ENCODE measurements at places on chromosomes 4 and X. TPM values are rescaled to one million over a fixed set of nuclear protein-coding genes. Genes with fewer than 3 reads are reported as not detected.

- DNase-seq = no peak
- H3K27ac ChIP-seq = no peak overlapping the region
- H3K4me3 ChIP-seq = no peak overlapping the region
- no peaks in the 10 kb centered on the region for H3K4me1 ChIP-seq
- no peaks in the 10 kb centered on the region for H3K36me3 ChIP-seq
Observed at GRCh38 chr4:16516796-16517439, 290.6 kb upstream of the TAPT1 start.

DNA sequence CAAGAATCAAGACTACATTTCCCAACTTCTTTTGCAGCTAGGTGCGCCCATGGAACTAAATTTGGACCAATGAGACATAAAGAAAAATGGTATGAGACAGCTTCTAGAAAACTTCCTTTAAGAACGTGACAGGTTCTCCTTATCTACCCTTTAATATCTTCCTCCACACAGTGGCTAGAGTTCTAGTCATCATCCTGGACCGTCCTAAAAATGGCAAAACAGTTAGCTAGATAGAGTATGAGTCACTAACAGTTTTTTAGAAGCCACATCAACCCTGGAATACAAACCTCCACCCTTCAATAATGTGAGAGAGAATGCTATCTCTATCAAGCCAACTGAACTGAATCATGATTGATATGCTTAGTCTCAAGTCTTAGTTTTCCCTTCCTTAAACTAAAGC, 267.9 kb upstream of the SLC7A11 start:
- H3K4me3 ChIP-seq = no peak overlapping the region
- no peak overlapping the region for H3K27ac ChIP-seq
- no peaks in the 10 kb centered on the region for H3K27me3 ChIP-seq
- no peaks in the 10 kb centered on the region for H3K36me3 ChIP-seq
- no peak for DNase-seq

GRCh38 chrX:103688946-103689345, 2.4 kb upstream of the MORF4L2 start:
- peaks cover 3% of the 10 kb centered on the region for H3K36me3 ChIP-seq
- H3K27me3 ChIP-seq = no peaks in the 10 kb centered on the region
- H3K27ac ChIP-seq = no peak overlapping the region
- no peak for DNase-seq
- H3K4me1 ChIP-seq = peaks cover 4% of the 10 kb centered on the region
- H3K4me3 ChIP-seq = no peak overlapping the region

- H3K4me1 ChIP-seq = no peaks in the 10 kb centered on the region
- H3K27ac ChIP-seq = no peak overlapping the region
- H3K27me3 ChIP-seq = peaks cover 2% of the 10 kb centered on the region
- DNase-seq = no peak
Observed at GRCh38 chrX:49725923-49726904, 30.4 kb upstream of the PAGE1 start.

DNA sequence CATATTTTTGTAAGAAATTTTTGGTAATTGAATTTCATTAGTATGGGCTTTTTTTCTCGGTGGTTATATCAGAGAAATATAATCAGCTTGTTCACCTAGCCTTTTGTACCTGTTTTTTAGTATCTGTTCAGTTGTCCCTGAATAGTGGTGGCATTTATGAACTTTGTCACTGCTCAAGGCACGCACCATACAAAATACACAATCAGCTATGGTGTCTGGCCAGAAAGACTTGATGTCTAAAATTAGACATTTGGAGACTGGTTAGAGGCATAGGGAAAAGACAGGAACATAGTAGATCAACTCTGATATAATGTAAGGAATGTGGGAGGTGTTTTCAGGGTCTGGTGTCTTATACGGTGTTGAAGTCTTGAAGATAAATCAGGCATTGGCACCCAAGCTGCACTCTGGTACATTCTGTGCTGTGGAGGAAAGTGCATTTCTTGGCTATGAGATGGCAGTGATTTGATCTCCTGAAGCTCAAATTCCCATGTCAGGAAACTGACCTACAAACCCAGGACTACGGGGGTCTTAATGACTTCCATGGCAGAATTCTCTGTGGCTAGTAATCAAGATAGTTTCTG, 3.6 kb downstream of the ART3 start:
- no peaks in the 10 kb centered on the region for H3K36me3 ChIP-seq
- DNase-seq = no peak
- H3K27ac ChIP-seq = no peak overlapping the region
- no peaks in the 10 kb centered on the region for H3K4me1 ChIP-seq
- no peaks in the 10 kb centered on the region for H3K27me3 ChIP-seq
- no peak overlapping the region for H3K4me3 ChIP-seq

DNA sequence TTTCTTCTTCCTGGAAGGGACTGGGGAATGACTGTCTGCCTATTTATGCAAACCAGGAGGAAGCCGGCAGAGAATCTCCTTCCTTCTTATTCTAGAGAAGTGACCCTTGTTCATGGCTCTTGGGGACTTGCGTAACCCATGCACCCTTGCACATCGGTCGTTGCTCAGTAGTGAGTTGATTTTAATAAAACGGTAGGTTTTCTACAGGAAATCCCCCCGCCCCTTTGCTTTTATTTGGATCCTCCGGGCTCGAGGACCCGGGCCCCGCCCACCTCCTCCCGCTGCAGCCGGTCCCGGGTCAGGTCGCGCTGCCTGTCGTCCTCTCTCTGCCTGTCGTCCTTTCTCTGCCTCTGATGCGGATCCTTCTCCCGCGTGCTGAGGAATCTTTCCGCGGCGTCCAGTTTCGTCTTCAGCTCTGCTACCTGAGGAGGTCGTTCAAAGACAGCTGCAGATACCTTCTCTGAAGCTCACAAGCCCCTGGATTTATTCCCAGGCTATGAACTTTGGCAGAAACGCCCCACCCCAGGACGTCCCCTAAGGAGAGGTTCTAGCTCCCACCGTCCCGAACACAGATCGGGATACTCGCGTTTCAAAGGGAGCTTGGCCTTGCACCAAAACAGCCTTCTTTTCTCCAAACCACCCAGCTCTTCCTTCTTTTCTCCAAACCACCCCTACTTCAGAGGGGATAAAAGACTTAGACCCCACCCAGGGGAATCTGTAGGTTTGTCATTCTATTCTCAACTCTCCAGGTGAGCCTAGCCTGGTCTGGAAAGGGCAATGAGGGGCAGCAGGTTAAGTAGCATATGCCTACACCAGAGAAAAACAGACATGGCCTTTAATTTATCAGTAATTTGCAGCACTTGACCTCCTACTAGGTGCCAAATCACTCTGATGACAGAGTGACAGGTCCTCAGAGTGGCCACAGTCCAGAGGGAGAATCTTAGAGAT, 7.0 kb downstream of the TNIP3 start:
- H3K27ac ChIP-seq = peak overlapping the region; percentile 73
- DNase-seq = peak; percentile 6
- peaks cover 32% of the 10 kb centered on the region for H3K4me1 ChIP-seq
- no peaks in the 10 kb centered on the region for H3K36me3 ChIP-seq
- peak overlapping the region; percentile 88 for H3K4me3 ChIP-seq
- no peaks in the 10 kb centered on the region for H3K27me3 ChIP-seq

- H3K4me1 ChIP-seq = no peaks in the 10 kb centered on the region
- no peak overlapping the region for H3K27ac ChIP-seq
- no peak for DNase-seq
- H3K4me3 ChIP-seq = no peak overlapping the region
Observed at GRCh38 chr4:124573056-124573455, 139.5 kb downstream of the ANKRD50 start.

- H3K4me1 ChIP-seq = no peaks in the 10 kb centered on the region
- H3K27ac ChIP-seq = no peak overlapping the region
- H3K4me3 ChIP-seq = no peak overlapping the region
- DNase-seq = no peak
- H3K36me3 ChIP-seq = no peaks in the 10 kb centered on the region
Observed at GRCh38 chrX:74248889-74249288, 55.1 kb upstream of the ZCCHC13 start.

- no peak overlapping the region for H3K4me3 ChIP-seq
- peaks cover 20% of the 10 kb centered on the region for H3K27me3 ChIP-seq
- DNase-seq = no peak
- H3K4me1 ChIP-seq = no peaks in the 10 kb centered on the region
- no peak overlapping the region for H3K27ac ChIP-seq
Observed at GRCh38 chr4:4805887-4806286, 53.6 kb upstream of the MSX1 start.

GRCh38 chr4:39976945-39977488, 694 bp downstream of the PDS5A start:
- H3K27me3 ChIP-seq = no peaks in the 10 kb centered on the region
- H3K4me3 ChIP-seq = peak overlapping the region; percentile 84
- DNase-seq = peak; percentile 39

DNA sequence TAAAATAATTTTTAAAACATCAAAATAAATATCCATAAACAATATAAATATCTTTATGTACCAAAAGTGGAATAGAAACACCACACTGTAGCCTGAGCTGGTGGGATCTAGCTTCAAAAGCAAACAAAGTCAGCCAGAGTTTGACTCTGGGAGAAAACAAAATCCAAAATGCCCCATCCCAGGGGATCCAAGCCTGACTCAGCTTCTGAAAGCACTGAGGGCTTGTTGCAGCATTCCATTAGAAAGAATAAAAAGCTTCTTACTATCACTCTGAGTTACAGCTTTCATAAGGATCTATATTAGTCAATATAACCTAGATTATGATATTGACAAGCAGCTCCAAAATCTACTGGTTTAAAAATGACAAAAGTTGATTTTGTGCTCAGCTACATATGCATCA, 149.7 kb upstream of the ANKRD50 start:
- H3K27me3 ChIP-seq = no peaks in the 10 kb centered on the region
- no peak for DNase-seq
- no peak overlapping the region for H3K27ac ChIP-seq
- H3K36me3 ChIP-seq = no peaks in the 10 kb centered on the region

GRCh38 chr4:87840149-87840548, 7.4 kb downstream of the MEPE start:
- H3K4me3 ChIP-seq = no peak overlapping the region
- H3K27me3 ChIP-seq = no peaks in the 10 kb centered on the region
- no peaks in the 10 kb centered on the region for H3K4me1 ChIP-seq
- H3K36me3 ChIP-seq = no peaks in the 10 kb centered on the region

DNA sequence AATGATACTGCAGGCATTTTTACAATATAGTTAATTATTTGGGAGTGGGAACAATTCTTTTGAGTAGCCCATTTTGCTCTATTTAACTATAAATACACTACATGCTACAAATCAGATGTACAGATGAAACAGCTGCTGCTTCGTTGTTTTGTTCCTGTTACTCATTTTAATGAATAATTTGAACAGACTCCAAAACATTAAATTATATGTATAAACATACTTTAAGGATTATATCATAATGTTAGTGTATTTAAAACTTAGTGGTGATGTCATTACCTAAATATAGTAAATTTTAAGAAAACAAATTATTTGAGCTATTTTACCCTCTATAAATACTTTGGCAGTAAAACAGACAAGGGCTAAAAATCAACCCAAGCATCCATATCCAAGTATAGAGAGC, 60.7 kb downstream of the GAB1 start:
- DNase-seq = no peak
- no peaks in the 10 kb centered on the region for H3K36me3 ChIP-seq
- H3K27ac ChIP-seq = no peak overlapping the region
- H3K4me1 ChIP-seq = no peaks in the 10 kb centered on the region

GRCh38 chrX:74251006-74251930, 52.7 kb upstream of the ZCCHC13 start:
- no peak overlapping the region for H3K4me3 ChIP-seq
- no peaks in the 10 kb centered on the region for H3K27me3 ChIP-seq
- H3K36me3 ChIP-seq = no peaks in the 10 kb centered on the region
- H3K27ac ChIP-seq = no peak overlapping the region
- H3K4me1 ChIP-seq = no peaks in the 10 kb centered on the region

DNA sequence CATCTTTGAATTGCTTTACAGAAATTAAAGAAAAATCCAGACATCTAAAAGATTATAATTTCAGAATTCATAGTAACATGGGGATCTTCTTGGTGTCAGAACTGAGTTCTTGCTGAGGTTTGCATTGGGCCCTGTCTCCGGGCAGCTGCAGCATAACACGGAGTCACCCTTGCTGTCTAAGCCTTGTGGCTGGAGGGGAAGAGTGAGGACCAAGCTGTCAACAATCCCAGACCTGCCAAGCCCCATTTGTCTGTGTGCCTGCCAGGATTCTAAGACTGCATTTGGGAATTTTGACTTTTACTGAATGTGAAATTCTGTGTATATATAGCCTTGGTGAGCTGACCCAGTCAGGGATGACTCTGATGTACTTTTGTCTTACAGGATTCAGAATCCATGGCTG, 25.2 kb upstream of the NAP1L5 start:
- no peaks in the 10 kb centered on the region for H3K4me1 ChIP-seq
- no peak overlapping the region for H3K4me3 ChIP-seq
- no peaks in the 10 kb centered on the region for H3K27me3 ChIP-seq
- no peak overlapping the region for H3K27ac ChIP-seq
- H3K36me3 ChIP-seq = peaks cover 75% of the 10 kb centered on the region

DNA sequence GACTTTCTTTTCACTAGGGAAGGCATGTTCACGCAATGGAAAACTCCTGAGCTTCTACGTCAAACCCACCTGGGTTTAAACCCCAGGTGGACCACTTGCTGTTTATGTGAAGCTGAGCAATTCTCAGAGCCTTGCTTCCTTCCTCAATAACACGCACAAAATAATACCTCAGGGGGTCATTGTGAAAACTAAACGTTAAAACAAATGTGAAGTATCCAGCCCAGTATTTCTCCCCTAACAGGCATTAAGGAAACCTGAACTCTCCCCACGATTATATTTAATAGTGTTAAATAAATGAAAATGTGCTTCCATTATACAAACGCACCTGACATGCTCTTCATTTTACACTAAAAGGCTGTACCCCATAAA, 117.5 kb downstream of the AFAP1 start:
- H3K4me3 ChIP-seq = no peak overlapping the region
- H3K36me3 ChIP-seq = peaks cover 14% of the 10 kb centered on the region
- no peaks in the 10 kb centered on the region for H3K27me3 ChIP-seq
- H3K4me1 ChIP-seq = no peaks in the 10 kb centered on the region
- no peak overlapping the region for H3K27ac ChIP-seq
- no peak for DNase-seq

GRCh38 chr4:13445841-13446790, 38.0 kb downstream of the RAB28 start:
- no peak for DNase-seq
- no peaks in the 10 kb centered on the region for H3K4me1 ChIP-seq
- no peak overlapping the region for H3K4me3 ChIP-seq
- H3K36me3 ChIP-seq = no peaks in the 10 kb centered on the region

DNA sequence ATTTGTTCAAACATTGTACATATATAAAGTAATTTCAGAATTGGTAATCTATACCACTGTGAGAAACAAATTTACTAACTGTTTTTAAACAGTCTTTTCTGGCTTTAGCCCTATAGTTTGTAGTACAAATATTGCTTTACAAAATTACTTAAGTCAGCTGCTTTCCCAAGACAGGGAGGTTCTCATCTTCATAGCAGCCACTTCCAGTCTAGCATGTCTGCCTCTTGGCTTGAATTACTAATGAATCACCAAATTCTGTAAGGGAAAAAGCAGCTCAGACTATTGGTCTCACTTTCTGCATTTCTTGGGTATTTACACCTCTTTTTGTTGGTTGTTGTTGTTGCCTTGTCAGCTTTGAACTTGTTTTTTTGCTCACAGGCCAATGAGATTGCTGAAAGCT, 187.2 kb downstream of the NPFFR2 start:
- no peak overlapping the region for H3K4me3 ChIP-seq

- no peaks in the 10 kb centered on the region for H3K36me3 ChIP-seq
- H3K27me3 ChIP-seq = no peaks in the 10 kb centered on the region
- H3K27ac ChIP-seq = no peak overlapping the region
- no peak for DNase-seq
- no peak overlapping the region for H3K4me3 ChIP-seq
- H3K4me1 ChIP-seq = no peaks in the 10 kb centered on the region
Observed at GRCh38 chrX:150935467-150935866, 37.0 kb upstream of the CD99L2 start.

The FGFR3 gene
- not detected for total RNA-seq

The SLITRK2 gene
- not detected for total RNA-seq

The POU3F4 gene
- total RNA-seq = not detected

The FAM9B gene
- total RNA-seq = not detected

The NCAPG gene
- total RNA-seq = 1.5 TPM

The TXK gene
- total RNA-seq = 55.3 TPM

The TMEM47 gene
- total RNA-seq = 0.15 TPM

Data from T-cell (primary cell).